Epithelial cell of proximal tubule (primary cell): ENCODE measurements at places on chromosomes 3 and 15.

DNA sequence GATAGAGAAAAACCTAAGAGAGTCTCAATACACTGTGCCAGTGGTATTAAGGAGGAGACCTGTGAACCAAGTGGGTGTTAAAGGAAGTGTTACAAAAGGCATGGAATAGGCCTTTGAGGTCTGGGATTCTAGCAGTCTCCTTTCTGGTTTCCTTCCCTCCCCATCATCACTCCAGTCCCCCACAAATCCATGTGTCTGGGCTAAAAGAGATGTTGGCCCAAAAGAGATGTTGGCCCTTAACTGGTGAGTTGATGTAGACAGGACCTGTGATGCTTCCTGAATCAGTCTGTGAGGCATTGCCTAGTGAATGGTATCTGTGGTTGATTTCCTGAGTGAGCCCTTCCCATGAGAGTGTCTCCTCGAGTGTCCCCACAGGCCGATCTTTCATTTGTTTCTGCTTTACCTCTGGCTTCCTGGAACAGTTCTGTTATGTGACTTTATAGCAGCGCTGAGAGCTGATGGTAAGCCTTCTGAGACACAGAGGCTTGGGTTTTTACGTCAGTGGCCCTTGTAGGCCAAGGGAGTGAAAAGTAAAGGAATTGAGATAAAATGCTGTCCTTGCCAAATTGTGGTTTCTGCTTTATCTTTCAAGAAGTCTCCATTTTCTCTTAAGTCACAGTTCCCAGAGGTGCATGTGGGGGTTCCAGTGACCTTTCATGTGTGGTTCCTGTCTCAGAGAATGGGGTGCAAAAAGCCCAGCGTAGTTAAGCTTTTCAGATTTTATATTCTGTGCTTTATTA, 87.8 kb downstream of the KLHL25 start:
- DNase-seq: no peak

DNA sequence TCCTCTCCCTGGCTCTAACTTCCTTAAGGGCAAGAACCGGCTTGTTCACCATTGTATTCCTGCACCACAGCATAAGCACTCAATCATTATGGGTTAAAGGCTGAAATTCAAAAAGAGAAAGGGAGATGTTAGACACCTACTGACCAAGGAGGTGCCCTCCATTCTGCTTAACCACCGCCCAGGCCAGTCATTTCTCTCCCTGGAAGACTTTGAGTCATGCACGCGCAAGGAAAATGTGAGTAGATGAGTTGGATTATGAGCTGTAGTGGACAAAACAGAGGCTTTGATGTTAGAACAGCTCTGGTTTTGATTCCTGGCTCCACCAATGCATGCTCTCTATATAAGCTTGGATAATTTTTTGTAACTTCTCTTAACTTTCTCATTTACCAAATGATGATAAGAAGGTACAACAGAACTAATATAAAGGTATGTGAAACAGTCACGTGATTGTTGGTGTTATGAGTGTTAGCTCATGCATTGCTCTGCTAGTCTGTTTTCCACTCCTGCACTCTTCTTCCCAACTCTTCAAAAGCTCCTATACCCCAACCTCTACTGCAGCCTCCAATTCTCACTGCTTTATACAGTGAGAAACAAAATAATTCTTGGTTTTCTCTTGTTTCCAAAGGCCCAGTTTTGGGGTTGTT, 148.4 kb upstream of the ATP11B start:
- no peak for DNase-seq

DNA sequence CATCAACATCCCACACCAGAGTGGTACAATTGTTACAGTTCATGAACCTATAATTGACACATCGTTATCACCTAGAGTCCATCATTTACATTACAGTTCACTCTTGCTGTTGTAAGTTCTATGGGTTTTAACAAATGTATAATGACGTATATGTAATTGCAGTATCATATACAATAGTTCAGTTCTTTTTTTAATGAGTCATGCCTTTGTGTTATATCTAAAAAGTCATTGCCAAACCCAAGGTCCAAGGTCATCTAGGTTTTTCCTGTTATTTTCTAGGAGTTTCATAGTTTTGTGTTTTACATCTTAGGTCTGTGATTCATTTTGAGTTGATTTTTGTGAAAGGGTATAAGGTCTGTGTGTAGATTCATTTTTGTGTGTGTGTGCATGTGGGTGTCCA, 160.9 kb upstream of the GALNT15 start:
- no peak for DNase-seq

- DNase-seq: no peak
Observed at GRCh38 chr3:134603956-134604355, 46.9 kb downstream of the KY start.

- no peak for DNase-seq
Observed at GRCh38 chr3:72862314-72863090, 14.3 kb upstream of the SHQ1 start.

GRCh38 chr15:53210653-53211052, 420.5 kb upstream of the ONECUT1 start:
- DNase-seq: no peak

GRCh38 chr3:55143336-55143735, 215.5 kb upstream of the LRTM1 start:
- DNase-seq: no peak

- DNase-seq: no peak
Observed at GRCh38 chr15:76714950-76715349, 190.2 kb downstream of the SCAPER start.

GRCh38 chr3:53196575-53197407, 35.8 kb downstream of the PRKCD start:
- DNase-seq: no peak

- peak; percentile 80 for DNase-seq
Observed at GRCh38 chr3:53464424-53464823, 30.0 kb upstream of the CACNA1D start.

GRCh38 chr3:88773766-88774165, 333.7 kb upstream of the EPHA3 start:
- DNase-seq: no peak

DNA sequence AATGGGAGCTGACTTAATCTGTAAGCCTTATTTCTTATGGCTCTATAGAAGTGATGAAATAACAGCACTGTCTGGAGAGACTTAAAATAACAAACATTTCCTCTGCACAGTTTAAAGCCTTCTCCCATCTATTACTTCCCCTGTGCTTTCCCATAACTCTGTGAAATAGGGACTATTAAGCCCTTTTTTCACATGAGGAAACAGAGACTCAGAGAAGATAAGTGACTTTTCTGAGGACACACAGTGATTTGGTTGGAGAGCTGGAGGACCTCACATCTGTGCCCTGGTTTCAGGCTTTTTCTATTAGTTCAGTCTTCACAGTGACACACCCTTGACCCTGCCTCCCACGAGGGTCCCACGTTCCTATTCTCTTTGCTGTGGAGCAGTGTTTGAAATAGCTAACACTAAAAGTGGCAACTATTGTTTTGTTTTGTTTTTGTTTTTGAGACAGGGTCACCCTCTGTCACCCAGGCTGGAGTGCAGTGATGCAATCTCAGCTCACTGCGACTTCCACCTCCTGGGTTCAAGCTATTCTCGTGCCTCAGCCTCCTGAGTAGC, 82.9 kb downstream of the ST6GAL1 start:
- DNase-seq: no peak

- DNase-seq: no peak
Observed at GRCh38 chr15:74632601-74633000, 17.0 kb downstream of the CLK3 start.

DNA sequence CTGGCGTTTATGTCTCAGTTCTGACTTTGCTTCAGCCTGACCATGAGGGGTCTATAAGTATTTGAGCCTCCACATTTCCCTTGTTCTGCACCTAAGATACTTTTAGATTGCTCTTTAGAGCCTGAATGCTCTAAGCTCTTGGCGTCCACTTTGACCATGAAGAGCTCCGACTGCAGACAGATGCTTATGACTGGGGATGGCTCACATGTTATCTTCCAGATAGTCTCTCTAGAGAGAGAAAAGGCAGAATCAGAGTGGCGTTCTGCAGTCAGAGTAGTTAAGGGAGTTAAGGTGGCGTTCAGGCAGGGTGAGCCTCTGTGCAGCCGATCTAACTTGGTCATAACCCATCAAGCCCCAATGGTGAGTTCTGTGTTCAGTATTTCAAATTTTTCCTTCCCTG, 487.9 kb upstream of the NR2F2 start:
- DNase-seq: no peak

DNA sequence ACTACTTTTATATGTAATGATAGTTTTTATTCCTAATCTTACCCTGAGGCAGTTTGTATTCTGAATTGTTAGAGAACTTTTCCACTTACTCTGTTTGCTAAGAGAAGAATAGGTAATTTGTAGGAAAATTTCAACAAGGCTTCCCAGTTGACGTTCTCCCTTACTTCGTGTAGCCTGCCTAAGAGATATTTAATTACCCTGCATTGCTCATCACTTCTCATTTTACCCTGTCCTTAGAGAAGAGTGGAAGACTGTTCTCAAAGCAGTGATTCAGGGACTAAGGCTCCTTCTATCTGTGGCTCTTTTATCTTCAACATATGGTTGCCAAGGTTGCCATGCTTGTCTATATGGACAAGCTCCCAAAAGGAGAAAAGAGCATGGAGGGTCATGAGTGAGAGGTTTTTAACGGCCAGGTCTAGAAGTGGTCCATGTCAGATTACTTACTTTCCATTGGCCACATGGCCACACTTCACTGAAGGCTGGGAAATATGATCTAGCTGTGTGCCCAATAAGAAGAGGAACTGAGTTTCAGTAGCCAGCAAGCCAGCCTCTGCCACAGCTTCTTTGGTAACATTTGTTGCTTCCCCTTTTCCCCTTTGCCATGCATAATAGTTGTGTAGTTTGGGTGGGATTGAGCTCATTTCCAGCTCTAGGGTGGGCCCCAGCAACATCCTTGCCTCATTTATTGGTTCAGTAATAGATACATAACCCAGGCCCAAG, 22.1 kb downstream of the PDE8A start:
- no peak for DNase-seq

GRCh38 chr3:119562307-119562961, 3.0 kb upstream of the CD80 start:
- no peak for DNase-seq

DNA sequence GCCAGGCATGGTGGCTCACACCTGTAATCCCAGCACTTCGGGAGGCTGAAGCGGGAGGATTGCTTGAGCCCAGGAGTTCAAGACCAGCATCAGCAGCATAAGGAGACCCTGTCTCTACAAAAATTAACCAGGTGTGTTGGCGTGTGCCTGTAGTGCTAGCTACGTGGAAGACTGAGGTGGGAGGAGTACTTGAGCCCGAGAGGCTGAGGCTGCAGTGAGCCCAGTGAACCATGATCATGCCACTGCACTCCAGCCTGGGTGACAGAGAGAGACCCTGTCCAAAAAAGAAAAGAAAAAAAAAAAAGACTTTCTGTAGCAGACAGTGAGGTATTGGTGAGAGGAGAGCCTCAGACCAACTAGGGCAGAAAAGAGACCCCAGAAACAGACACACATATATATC, 263.8 kb downstream of the XXYLT1 start:
- no peak for DNase-seq

DNA sequence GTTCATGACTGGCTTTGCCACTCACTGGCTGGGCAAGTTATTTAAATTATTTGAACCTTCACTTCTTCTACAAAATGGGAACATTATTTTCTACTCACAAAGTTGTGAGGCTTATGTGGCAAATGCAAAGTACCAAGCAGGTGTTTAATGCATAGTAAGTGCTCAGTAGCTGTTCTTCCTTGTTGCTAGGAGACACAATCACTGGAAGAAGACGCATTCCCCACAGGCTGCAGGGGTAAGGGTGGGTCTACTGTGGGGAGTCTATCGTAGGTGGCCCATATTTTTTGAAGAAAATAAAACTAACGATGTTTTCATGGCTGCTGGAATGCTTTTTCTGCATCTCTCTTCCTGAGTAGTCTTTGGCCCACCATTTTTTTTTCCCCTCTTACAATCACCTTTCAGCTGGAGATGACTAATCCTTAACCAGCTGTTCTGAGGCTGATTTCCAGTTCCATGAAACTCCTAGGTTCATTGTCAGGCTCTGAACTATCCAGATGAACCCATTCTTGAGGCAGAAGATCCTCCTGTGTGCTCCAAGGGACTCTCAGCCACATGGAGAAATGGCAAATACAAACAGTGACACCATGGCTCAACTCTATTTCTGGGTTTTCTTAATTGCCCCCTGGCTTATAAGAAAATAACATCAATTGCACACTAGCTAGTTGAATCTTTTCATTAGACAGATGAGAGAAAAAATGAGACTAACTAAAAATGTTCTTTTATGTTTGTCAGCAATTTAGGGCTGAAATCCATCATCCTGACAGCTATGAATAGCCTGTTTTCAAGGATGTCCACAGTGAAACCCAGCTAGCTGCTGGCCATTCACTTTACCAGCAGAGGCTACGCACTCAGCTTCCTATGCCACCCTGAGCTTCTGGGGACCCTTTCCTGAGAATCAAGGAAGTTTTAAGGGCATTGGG, 108.3 kb upstream of the ETV5 start:
- DNase-seq: no peak

GRCh38 chr3:98734735-98735134, 28.4 kb upstream of the ST3GAL6 start:
- no peak for DNase-seq

GRCh38 chr3:40044487-40044886, 235.1 kb downstream of the MYRIP start:
- DNase-seq: no peak

DNA sequence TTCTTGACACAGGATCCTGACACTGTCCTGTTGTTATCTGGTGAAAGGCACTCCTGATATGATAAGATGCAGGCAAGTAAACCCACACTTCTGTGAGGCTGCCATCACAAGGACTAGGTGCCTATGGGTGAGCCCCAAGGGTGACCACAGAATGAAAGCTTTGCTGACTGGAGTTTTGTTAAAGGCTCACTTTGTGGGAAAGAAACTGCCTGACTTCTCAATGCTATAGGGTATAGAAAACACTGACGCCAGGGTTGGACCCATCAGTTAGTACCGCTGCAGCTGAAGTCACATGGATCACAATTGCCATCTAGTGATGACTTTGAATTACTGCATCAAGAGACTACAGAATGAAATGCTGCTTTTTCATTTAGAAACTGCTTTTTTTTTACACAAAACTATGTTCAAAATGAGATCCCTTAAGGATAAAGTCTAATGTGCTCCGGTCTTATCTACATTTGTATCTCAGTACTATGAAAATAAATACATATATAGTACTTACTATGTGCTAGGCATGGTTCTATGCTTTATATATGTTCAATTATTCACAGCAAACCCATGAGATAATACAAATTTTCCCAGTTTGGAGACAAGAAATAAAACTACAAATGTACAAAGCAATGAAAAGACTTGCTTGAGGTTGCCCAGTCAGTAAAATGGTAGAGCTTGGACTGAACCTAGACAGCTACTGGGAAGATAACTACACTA, 64.2 kb upstream of the CMSS1 start:
- no peak for DNase-seq
